Non-pigmented ciliary epithelial cell (primary cell): ENCODE measurements at places on chromosomes 3 and 15.

DNA sequence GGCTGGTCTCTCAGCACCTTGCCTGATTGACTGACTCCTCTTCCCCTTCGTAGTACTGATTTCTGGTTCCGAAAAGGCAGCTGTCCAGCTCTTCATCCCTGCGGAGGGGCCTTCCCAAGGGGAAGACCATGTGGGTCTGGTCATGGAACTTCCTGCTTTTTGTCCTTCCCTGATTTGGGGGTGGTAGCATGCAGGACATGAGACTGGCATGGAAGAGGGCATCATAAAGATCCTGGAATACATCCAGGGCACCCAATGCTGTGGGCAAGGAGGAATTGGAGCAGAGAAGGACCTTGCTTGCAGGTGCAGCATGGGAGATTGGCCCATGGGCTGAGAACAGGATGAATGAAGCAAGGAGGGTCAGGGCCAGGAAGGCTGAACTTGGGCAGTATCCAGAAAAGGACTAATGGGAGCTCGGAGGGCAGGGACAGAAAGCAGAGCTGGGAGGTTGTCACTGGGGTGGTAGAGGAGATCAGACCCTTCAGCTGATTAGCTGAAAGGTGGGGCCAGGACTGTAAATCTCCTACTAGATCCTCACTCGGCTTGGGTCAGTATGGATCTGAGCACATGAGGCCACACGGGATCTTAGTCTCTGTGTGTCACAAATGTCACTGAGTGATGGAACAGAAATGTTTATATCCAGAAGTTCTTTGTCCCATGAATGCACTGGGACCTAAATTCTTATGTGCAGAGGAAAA, 59.5 kb downstream of the AMOTL2 start:
- DNase-seq = no peak

DNA sequence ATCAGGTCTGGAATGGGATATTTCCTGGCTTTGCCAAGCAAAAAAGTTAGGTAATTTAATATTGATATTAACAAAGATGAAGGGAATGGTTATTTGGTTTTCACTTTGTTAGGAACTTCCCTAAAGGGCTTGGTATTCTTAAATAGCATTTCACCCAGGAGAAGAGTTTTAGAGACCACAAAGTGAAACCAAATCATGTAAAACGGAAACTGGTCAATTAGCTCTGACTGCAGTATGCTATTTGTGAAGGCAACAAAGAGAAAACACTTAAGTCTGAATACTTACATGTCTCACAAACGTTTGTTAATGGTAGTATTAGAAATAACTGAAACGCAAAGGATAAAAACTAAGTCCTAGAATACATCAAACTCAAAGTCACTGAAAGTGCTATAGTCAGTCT, 32.4 kb upstream of the SETMAR start:
- no peak for DNase-seq

DNA sequence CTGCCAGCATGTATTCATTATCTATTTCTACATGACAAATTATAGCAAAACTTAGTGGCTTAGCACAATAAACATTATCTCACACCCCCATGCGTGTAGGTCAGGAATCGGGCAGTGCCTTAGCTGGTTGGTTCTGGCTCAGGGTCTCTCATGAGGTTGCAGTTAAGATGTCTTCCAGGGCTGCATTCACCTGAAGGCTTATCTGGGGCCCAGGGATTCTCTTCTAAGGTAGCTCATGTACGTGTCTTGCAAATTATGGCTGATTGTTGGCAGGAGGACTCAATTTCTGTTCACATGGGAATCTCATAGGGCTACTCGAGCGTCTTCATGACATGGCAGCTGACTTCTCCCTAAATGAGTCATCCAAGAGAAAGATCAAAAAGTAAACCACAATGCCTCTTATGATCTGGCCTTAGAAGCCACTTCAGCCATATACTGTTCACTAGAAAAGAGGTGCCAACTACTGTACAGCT, 42.9 kb upstream of the TSC22D2 start:
- no peak for DNase-seq

DNA sequence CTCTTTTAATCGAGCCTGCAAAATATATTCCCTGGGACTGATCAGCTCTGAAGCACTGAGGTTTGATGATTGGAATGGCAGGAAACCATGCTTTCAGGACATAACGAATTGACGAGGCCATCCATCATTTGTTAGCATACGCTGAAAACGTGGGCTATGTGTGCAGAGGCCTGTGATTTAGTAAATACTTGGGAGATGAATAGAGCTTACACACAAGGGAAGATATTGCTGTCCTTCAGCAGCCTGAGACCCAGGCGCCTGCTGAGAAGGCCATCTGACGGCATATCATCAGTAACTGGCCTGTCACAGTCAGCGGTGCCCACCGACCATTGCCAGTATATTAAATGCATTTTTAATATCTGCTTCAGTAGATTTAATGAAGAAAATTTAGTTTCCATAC, 16.2 kb downstream of the CDIN1 start:
- no peak for DNase-seq

- DNase-seq = no peak
Measured at GRCh38 chr3:145735631-145736030, 425.4 kb downstream of the PLOD2 start.

DNA sequence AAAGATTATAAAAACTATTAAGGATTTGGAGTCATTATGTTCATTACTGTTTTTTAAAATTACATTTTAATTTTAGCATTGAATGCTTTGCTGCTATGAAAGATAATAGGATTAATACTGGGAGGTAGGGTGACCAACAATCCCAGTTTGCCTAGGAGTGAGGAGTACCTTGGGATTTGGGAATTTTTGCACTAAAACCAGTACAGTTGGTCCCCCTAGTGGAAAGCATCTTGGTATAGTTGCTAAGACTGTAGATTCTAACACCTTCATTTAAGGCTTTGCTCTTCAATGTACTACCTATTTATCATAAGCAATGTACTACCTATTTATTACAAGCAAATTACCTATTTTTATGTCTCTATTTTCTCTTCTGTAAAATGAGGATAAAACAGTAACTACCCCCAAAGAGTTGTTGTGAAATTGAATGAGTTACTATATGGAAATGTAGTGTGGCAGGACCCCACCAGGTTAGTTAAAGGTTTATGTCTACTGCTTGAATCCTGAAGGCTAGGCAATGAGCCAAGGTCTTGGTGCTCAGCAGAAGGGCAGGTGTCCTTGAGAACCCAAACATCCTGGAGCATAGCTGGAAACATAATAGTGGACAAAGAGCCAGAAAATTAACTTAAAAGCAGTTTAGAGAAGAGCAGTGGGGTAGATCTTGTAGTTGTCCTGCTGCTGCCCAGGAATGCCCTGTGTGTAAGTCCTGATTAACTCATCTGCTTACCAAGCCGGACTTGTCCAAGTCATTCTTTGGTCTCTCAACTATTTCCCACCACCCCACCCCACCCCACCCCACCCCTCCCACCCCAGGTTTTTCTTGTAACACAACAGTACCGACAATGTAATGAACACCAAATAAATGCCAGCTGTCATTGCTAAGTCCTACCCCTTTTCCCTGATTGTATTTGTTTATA, 49.2 kb upstream of the NMD3 start:
- no peak for DNase-seq

DNA sequence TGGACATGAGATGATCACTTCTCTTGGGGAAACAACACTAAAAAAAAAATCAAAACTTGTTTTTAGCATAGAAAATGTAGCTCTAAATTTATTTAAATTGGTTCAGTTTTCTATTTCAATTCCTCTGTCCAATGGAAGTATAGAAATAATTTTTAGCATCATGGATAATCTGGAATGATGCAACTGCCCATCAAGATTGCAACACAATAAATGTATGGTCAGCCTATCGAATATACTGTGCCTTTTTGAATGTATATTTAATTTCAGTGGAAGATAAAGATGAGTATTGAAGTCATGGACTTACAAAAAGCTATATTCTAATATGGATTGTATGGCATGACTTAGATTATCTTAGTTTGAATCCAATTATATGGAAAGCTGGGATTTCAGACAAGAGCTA, 906.7 kb downstream of the IGSF11 start:
- DNase-seq = no peak

DNA sequence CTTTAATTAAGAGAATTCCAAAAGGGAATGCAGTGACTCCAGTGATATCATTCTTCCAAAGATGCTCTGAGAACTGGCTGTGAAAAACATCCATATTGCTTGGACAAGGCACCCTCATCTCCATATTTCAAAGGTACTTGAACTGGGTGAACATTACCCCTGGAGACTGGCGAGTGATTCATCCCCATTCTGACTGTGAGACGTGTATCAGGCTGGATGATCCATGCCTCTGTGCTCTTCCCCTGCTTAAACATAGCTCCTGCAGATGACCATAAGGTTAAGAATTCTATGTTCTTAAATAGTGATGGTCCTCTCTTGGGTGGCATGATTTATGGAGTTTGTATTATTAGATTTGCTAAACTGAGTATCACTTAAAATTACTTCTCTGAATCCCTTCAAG, 137.8 kb downstream of the GABRB3 start:
- DNase-seq = no peak

DNA sequence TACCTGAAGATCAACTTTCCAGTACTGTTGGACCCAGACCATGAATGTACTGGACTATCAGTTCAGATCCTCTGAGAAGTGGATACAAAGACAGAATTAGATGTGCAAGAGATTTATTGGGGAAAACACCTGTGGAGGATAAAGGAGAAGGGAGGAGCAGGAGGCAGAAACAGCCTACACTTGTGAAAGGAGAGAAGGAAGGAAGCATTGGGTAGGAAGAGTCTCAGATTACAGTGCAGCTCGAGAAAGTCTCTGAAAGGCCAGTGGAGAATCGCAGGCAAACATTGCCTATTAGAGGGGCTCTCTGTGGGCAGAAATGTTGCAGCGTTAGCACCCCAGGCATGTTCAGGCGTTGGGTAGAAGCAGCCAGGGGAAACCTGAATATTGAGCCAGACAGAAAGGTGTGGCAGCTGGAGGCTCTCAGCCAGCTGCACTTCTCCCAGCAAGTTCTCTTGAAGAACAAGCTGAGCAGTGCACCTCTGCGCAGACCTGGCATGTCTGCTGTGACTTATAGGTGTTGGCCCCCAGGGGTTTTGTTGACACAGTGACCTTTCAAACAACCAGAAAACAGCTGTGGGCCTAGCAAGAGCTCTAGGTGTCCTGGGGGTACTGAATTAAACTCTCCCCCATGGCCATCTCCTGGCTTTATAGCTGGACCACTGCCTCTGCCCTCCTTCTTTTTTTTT, 7.0 kb downstream of the CHST14 start:
- no peak for DNase-seq

DNA sequence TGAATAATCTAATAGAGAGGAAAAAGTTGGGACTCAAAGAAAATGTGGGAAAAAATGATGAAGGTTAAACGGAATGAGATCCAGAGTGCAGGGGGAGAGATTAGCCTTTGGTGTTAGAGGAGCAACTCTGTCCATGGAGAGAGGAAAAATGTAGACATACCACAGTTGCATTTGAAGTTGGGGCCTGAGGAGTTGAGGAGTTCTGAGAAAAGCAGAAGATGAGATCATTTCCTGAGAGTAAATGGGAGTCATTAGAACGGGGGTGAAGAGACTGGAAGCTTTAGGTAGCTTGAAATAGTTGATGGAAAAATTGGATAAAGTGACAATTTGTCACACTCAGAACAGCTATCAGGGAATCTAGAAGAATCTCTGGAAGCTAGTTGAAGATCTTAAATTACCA, 7.3 kb downstream of the CCR5AS start:
- DNase-seq = no peak

GRCh38 chr3:176795891-176796290, 401.4 kb downstream of the TBL1XR1 start:
- DNase-seq = no peak

DNA sequence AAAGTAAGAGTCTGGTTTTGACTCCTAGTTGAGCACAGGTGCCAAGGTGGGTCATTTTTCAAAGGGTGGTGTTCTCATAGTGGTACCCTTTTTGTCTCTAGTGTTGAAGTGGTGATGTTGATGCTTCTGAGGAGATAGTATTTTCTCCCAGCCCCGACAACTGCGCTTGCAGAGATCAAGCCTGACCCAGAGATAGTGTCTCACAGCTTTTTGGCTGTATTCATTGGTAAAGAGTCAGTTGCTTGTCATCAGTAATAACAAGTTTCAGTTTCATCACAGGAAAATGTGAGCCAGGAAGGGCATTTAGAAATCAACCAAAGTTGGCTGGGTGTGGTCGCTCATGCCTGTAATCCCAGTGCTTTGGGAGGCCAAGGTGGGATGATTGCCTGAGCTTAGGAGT, 139.3 kb downstream of the NFKBIZ start:
- no peak for DNase-seq

DNA sequence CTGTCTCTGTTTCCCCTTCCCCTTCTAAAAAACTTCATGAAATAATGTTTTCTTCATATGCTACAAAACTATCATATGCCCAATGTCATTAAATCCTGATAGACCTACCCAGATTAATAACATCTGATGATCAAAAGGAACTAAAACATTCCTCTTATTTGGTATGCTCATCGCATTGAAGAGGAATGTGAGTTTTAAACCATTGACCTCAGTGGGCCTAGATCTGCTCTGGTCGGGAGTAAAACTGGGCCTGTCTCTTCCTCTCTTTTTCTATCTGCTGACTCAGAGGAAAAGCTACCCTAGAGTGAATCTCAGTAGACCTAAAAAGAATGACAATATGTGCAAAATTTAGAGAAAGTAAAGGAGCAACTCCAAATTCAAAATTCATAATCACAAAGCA, 275.8 kb downstream of the SATB1 start:
- no peak for DNase-seq

GRCh38 chr15:52284164-52284563, 11.4 kb downstream of the MYO5C start:
- DNase-seq = peak; percentile 32

- no peak for DNase-seq
Measured at GRCh38 chr3:129575997-129576384, 30.5 kb downstream of the PLXND1 start.

DNA sequence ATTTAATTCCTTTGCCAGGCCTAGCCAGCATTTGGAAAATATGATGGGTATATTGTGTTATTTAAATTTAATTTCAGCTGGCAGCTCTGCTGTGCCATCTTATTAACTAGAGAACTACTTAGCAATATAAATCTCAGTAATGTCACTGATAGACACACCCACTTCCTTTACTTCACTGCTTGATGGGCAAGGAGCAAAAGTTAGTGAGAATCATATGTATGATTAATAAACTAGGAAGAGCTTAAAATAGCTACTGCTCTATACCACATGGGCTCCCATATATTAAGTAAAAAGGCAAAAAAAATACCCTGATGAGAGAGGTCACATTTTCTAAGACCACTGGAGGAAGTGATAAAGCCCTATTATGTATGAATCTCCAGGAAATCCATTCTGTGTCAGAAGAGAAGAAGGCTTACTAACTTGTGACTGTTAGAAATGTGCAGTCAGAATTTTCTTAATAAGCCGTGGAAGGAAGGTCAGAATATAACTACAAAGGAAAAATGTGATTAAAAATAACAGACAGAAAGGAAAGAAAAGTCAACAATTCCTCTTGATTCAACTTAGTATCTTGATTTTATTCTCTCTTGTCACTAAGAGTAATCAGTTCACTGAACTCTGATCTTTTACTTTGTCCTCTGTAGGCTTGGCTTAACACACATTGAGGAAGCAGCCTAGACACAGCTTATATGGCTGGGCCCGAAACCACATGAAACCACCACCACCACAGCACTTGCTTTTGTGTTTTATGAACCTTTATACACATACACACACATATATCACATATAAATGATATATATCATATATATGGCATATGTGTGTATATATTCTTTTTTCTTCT, 1233.9 kb upstream of the ALCAM start:
- no peak for DNase-seq
